Colonic mucosa (tissue), 4 donors: ENCODE measurements at places on chromosomes 4 and X. TPM values are rescaled to one million over a fixed set of nuclear protein-coding genes. Genes with fewer than 3 reads are reported as not detected.

GRCh38 chr4:146283758-146284651 is 69.7 kb downstream of the REELD1 start:
- no peak for DNase-seq

DNA sequence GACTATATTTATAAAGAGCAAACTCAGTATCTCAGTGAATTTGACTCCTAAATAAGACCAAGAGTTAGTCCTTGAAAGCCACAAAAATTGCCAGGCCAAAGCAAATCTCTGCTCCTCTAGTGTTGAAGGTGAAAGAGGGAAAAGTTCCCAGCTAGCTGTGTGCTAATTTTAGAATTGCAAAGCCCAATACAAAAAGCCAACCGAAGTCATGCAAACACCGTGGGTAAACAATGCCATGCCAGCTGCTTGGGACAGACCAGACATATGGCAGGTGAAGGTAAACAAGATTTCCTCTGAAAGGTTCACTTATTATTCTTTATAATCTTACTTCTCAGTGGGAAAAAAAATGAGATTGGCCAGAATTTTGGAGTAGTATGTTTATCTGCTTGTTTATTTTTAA is 80.5 kb upstream of the LNX1 start:
- DNase-seq: no peak

DNA sequence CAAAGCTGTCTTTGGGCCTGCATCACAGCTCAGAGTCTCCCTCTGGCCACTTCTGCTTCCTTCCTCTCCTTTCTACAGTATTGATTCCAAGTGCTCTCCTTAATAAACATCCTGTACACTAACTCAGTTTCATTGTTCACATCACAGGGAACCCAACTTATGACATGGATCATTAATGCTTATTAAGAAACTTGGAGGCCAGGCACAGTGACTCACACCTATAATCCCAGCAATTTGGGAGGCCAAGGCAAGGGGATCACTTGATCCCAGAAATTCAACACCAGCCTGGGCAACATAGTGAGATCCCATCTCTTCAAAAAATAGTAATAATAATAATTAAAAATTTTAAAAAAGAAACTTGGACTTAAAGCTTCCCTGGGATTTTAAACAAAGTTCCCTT is 89.2 kb upstream of the EFHC2 start:
- DNase-seq: no peak

Gene PABPC4L
- total RNA-seq: 0.32 TPM

GRCh38 chr4:170083541-170083940 is 6.2 kb downstream of the AADAT start:
- no peak for DNase-seq

Gene UGT2A1
- total RNA-seq: not detected

DNA sequence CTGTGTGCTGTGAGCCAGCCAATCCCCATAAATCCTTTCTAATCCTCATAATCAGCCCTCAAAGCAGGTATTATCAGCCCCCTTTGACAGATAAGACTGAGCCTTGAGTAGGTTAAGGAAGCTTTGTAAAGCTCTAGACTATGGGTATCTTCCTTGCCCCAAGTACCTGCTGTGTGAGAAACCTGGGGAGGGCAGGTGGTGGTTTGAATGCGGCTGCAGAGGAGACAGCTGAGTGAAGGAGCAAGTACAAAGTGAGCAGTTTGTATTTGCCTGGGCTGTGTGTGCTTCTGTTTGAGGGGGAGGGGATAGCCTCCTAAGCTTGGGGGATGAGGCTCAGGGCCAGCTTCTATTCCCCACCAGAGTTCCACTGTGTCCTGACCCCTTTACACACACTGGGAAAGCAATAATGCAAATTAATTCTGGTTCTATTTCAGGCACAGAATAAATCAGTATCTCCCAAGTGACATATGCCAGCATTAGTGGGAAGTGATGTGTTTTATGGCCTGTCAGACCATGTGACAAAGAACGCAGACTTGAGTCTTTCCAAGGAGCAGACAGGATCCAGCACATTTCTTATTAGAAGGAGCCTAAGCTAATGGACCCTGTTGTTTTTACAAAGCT is 63.5 kb downstream of the EVC start:
- no peak for DNase-seq

DNA sequence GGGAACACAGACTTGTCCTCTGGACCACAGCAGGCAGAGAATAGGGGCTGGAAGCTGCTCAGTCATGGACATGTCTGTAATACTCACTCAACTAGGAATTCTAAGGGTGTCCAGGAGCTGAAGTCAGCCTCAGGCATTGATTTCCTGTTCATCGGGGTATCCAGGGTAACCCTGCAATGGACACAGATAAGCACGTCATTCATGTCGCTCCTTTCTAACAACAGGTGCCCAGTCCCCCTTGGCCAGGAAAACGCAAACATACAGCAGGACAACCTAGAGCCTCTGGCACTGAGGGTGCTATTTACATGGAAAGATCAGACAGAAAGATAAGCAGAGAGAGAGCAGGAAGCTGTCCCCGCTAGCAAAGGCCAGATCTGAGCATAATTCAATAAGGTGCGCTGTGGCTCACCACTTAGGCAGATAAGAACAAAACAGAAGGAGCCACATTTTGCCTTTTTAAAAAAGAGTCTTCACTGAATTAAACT is 21.3 kb downstream of the QDPR start:
- no peak for DNase-seq

Gene WNK3
- total RNA-seq: 0.12 TPM

Gene TMEM131L
- total RNA-seq: 6.2 TPM

DNA sequence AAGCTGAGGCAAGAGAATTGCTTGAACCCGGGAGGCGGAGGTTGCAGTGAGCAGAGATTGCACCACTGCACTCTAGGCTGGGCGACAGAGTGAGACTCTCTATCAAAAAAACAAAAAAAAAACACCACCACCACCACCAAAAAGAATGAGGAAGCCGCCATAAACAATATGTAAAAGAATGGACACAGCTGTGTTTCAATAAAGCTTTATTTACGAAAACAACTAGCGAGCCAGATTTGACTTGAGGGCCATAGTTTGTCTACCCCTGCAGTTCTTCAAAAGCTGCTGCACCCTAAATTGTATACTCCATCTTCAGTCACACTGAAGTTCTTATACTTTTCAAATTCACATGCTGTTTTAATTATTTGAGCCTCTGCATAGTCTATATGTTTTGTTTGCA is 306.5 kb upstream of the KLF3 start:
- no peak for DNase-seq

DNA sequence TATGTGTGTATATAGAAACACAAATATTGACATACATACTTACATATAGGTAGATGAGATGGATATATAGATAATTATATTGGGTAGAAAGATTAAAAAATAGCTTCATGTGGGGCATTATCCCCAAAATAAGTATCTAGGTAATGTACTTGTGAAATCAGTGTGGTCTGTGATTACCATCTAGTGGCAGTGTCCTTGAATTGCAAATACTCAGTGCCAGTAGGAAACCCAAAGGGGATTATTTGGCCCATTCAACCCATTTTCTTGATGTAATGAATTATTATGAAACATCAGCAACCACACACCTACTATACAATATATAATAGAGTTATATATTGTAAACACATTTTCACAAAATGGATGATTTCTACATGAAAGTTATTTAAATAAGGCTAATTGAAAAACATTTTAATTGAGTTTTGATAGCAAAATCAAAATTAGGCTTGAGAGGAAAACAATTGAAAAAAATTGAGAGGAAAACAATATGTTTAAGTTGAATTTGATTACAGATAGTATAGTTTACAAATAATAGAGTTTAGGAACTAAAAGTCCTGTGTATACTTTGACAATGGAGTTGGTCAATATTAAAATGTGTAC is 389.4 kb downstream of the GALNTL6 start:
- no peak for DNase-seq

Gene NOX1
- 84.6 TPM for total RNA-seq
